ENCODE measurements at places on chromosomes 16 and 17. TPM values are rescaled to one million over a fixed set of nuclear protein-coding genes. Genes with fewer than 3 reads are reported as not detected.

DNA sequence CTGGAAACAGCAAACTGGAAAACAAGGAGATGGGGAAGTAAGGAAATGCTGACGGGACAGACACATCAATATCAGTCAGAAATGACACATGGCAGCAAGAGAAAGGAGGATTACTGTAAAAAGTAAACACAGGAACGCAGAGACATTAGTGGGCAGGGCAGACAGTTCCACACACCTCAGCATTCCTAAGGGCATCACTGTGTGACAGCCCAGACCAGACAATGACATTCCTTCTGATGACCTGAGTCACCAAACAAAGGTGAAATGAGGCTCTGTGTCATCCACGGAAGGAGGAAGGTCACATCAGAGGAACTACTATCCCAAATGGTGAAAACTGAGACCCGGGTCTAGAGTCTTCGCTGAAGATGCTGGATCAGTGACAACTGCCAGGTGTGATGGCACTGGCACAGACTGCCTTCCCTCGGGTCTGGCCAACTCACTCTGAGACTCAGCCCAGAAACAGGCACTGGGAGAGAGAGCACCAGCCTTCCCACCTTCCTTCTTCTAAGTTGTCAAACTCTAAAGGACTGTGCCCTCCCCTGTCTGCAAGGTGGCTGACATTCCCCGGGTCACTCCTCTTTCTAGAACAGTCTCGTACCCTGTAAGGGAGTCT, 36.7 kb downstream of the TK2 start:
- H3K4me3 ChIP-seq, result no peak overlapping the region
- peaks cover 41% of the 10 kb centered on the region for H3K4me1 ChIP-seq
- DNase-seq, result no peak
- H3K27ac ChIP-seq, result no peak overlapping the region
- no peaks in the 10 kb centered on the region for H3K27me3 ChIP-seq

GRCh38 chr17:70344386-70345060, 175.2 kb downstream of the KCNJ2 start:
- no peak overlapping the region for H3K27ac ChIP-seq
- peaks cover 11% of the 10 kb centered on the region for H3K4me1 ChIP-seq
- H3K36me3 ChIP-seq, result no peaks in the 10 kb centered on the region

GRCh38 chr17:64107500-64108236, 22.3 kb downstream of the ERN1 start:
- H3K36me3 ChIP-seq, result peaks cover 12% of the 10 kb centered on the region
- no peak for DNase-seq
- peak overlapping the region; percentile 81 for H3K27ac ChIP-seq
- H3K4me3 ChIP-seq, result no peak overlapping the region

DNA sequence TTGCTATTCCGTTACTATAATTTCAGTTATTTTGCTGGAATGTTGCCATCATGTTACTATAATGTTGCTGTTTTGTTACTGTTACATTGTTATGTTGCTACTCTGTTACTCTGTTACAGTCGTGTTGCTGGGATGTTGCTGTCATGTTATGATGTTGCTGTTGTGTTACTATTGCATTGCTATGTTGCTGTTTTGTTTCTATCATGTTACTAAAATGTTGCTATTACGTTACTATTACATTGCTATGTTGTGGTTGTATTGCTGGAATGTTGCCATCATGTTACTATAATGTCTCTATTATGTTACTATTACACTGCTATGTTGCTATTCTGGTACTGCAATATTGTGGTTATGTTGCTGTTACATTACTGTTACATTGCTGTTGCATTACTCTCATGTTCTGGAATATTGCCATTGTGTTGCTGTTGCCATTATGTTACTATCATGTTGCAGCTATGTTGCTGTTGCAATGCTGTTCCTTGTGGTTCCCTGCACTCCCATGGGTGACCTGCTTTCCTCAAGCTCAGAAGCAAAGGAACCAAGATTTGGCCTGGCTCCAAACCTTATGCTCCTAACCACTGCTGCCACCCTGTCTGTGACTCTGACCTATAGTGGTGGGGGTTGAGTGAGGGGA, 64.4 kb downstream of the ABCC6 start:
- H3K27ac ChIP-seq, result no peak overlapping the region
- no peak for DNase-seq
- peaks cover 3% of the 10 kb centered on the region for H3K36me3 ChIP-seq
- no peak overlapping the region for H3K4me3 ChIP-seq

Gene ATXN2L
- 260 TPM for total RNA-seq

Gene YPEL3
- 36.9 TPM for total RNA-seq

DNA sequence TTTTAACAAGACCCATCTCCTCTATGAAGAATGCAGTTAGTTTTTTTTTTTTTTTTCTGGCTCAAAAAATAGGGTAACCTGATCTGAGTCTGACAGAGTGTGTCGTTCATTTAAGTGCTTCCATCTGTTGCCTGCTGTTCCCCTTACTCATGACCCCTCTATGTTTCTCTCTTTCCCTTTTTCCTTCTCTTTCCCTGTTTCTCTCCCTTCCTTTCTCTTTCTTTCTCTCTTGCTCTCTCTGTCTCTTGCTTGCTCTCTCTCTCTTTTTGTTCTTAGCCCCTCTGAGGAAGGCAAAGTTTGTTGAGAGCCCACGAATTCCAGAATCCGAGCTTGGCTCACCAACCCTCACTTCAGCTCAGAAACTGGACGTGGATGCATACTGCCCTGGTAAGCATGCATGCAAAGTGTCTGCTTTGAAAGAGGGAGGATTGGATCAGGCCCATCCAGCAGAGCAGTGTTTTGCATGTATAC, 185.0 kb downstream of the TANC2 start:
- H3K27ac ChIP-seq, result no peak overlapping the region
- DNase-seq, result no peak
- H3K4me3 ChIP-seq, result no peak overlapping the region
- H3K36me3 ChIP-seq, result no peaks in the 10 kb centered on the region
- H3K27me3 ChIP-seq, result no peaks in the 10 kb centered on the region

DNA sequence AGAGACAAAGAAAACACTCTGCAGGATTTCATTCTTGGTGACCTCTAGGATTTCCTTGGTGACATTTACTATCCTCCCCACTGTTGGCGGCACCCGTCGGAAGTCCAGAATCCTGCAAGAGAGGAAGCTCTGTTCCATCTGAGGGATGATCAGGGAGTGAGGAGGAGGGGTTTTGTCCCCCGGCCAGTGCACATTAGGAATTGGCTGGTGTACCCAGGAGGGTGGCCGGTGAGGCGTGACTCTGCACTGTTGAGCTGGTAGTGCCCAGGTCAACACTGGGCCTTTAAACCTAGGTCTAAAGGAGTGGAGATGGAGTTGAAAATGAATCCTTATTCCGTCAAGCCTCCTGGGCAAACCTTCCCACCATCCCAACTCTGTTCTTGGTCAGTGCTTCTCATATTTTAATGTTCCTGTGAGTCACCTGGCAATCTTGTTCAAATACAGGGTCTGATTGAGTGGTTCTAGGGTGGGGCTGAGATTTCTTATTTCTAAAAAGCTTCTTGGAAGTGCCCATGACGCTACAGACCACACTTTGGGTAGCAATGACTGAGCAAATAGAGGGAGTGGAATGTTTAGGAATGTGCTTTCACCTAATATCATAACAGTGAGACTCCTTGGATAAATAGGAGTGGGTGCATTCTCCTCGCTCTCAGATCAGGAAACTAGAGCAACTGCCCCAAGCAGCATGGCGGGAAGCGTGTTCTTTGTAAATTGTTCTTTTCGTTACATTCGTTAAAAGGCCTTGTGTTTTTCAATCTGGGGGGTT, 30.7 kb downstream of the PRKAR1A start:
- H3K4me3 ChIP-seq, result no peak overlapping the region
- peaks cover 18% of the 10 kb centered on the region for H3K36me3 ChIP-seq
- H3K27me3 ChIP-seq, result no peaks in the 10 kb centered on the region
- H3K27ac ChIP-seq, result no peak overlapping the region
- H3K4me1 ChIP-seq, result no peaks in the 10 kb centered on the region

DNA sequence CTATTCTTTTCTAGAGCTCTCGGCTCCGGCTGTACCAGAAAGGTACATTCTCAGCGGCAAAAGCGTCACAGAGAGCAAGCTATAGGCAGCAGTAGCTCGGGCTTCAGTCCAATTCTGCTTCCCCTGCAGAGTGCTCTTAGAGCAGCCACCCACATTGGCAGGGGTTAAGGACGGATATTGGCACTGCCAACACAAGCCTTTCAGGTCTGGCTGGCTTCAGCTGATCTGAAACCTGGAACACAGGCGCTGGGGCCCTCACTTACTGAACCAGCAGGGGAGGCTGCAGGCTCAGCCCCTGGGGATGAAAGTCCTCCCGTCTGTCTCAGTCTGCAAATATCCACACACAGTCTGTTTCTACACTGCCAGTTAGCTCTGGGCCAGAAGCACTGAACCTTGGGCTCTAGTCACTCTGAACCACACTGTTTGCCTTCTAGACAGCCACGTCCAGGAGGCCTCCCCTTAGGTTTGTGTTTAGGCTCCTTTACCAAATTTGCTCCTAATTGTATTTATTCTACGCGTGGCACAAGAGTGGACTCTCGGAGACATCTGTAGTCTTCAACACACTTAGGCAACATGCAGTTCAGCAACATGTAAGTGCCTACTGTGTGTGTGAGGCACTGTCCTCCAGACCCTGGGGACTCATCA, 40.1 kb downstream of the HIC1 start:
- no peak overlapping the region for H3K4me3 ChIP-seq
- H3K4me1 ChIP-seq, result peaks cover 19% of the 10 kb centered on the region
- H3K27ac ChIP-seq, result no peak overlapping the region
- H3K27me3 ChIP-seq, result no peaks in the 10 kb centered on the region
- H3K36me3 ChIP-seq, result no peaks in the 10 kb centered on the region

GRCh38 chr17:6476076-6476809, 32.0 kb downstream of the PIMREG start:
- no peak for DNase-seq
- H3K4me1 ChIP-seq, result peaks cover 2% of the 10 kb centered on the region
- H3K27ac ChIP-seq, result no peak overlapping the region
- H3K4me3 ChIP-seq, result no peak overlapping the region
- peaks cover 3% of the 10 kb centered on the region for H3K27me3 ChIP-seq
- no peaks in the 10 kb centered on the region for H3K36me3 ChIP-seq
